GM06990 (cell line): ENCODE measurements at places on chromosomes 11 and 22.
A peak's percentile ranks its signal among the peaks of the same experiment; 100 is the strongest.

DNA sequence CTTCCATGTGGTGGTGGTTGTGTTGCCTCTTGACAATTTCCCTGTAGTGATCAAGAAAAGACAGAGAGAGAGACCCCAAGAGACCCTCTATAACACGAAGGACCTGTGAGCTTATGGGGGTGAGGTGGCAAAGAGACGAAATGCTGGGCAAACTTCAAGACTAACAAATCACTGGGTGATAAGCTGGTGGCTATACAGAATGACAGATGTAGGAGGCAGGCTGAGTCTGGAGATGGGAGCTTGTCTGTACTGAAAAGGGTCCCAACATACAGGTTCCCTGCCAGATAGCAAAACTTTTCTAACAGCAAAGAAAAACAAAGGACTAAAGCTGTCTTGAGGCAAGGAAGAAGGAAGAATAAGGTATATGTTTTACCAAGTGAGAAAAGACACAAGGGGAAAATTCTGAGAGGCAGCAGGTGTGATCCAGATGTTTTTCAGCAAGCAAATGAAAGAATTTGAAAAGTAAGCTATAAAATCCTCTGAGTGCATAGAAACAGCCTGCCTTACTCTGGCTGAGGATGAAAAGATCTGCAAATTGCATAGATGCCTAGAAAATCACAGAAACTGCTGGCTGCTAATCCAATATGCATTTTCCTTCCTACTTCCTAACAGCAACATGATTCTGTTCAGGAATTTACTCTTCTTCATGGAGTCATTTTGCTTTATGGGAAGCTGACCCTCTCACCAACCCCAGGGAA, 21.9 kb upstream of the LYVE1 start:
- no peak for DNase-seq

DNA sequence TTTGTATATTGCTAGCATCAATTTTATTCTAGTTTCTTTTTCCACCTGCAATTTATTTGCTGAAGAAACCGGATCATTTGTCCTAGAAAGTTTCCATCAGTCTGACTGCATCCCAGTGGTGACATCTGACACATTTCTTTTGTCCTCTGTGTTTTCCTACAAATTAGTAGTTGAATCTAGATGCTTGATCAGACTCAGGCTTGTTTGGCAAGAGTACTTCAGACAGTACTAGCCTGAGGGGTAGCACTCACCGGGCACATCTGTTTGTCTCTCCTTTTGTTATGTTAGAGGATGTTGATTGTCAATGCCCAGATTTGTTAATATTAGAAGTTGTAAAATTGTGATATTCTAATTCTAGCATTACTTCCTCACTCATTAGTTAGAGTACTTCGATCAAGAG, 204.8 kb downstream of the SWAP70 start:
- no peak for DNase-seq

- no peak for DNase-seq
Observed at GRCh38 chr22:38071421-38072321, 12.3 kb downstream of the SLC16A8 start.

- DNase-seq = no peak
Observed at GRCh38 chr22:24836282-24836681, 30.3 kb downstream of the SGSM1 start.

DNA sequence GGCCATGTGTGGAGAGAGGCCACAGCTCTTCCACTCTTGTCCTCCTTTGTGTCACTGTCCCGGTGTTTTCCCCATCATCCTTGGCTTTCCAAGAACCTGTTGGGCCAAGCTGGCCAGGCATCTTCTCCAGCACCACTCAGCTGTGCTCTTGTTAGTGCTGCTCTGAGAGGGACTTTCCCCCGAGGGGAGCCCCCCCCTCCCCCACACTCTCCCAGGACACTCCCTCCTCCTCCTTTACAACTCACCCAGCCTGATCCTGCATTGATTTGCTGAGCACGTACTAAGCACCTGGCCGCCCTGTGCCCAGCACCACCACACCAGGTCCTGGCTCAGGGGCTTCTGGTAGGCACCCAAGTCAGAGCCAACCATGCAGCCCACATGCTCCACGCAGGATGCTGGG, 13.2 kb downstream of the TP53AIP1 start:
- DNase-seq = no peak

DNA sequence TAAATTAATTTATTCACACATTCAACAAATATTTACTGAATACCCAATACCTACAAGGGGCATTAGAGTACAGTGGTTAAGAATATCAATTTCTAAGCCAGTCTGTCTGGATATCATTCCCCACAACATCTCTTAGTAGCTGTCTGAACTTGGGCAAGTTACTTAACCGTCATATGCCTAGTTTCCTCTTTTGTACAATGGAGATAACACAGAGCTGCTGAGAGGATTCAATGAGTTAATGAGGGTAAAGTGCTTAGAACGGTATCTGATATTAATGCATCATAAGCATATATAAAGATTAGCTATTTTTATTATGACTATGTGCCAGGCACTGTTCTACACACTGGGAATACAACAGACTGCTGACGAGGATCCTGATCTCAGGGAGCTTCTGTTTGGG, 116.4 kb downstream of the APOL5 start:
- DNase-seq = no peak

DNA sequence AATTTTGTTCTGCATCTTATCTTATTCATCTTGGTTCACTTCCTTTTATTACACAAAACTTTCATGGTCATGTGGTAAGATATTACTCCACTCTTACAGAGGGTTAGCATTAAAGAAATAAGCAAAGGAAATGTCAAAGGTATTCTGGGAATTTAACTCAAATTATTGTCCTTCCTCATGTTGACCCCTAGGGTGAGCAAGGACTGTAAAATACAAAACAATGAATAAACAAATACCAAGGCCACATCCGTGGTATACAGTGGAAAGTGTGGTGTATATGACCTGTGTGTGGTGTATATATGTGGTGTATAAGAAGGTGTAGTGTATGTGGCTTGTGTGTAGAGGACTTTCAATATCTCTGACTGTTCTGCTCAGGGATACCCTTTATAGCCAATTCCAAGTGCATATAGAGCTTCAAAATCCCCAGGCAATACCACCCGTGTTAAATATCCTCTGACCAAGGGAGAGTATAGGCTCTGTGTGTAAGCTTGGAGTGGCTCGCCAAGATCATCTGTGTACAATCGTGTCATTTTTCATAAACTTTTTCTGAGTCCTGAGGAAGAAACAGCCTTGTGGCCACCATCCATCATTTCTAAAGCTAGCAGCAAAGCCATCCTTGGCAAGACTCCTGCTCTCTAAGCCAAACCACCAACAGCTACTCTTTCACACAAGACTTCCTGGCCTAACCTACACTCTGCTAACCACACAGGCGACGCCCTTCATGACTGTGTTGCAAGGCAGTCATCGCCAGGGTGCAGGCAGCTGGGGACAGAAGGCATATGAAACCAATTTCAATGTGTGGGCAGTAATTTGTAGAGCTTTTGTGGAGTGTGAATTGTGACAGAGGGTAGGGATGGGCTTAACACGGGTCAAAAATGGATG, 548.0 kb downstream of the ETS1 start:
- DNase-seq = no peak

DNA sequence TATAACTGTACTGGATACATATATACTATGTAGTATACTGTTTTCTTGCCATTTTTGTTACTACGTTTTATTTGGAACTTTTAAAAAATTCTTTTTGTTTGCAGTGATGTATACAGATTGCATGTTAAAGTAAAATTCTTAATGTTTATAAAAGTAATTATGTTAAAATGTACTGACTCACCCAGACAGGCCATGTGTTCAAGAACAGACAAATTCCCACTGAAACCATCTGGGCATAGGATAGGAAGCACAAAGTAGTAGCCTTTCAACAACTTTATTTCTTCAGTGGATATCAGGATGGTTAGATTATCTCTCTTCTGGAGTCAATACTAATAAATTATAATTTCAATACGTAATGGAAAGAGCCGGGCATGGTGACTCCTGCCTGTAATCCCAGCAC, 19.8 kb downstream of the PRMT3 start:
- DNase-seq = no peak

DNA sequence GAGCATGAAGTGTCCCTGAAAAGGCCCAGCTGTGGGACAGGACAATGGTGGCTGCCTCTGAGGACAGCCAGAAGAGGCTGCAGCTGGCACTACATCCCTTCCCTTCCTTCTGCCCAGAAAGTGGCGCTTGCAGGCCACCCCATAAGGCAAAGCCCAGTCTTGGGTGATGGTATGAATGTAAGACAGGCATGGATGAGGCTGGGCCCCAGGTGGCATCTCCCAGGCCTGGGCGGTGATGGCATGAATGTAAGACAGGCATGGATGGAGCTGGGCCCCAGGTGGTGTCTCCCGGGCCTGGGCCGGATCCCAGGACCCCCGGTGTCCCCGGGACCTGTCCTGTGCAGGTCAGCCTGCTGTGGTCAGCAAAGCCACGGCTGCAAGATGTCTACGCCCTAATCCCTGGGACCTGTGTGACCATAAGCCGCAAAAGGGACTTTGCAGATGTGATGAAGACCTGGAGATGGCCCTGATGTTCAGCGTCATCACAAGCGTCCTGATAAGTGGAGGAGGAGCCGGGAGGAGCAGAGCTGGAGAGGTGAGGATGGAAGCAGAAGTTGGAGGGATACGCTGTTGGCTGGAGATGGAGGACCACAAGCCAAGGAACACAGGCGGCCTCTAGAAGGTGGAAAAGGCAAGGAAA, 181.1 kb downstream of the CTTN start:
- DNase-seq = no peak

DNA sequence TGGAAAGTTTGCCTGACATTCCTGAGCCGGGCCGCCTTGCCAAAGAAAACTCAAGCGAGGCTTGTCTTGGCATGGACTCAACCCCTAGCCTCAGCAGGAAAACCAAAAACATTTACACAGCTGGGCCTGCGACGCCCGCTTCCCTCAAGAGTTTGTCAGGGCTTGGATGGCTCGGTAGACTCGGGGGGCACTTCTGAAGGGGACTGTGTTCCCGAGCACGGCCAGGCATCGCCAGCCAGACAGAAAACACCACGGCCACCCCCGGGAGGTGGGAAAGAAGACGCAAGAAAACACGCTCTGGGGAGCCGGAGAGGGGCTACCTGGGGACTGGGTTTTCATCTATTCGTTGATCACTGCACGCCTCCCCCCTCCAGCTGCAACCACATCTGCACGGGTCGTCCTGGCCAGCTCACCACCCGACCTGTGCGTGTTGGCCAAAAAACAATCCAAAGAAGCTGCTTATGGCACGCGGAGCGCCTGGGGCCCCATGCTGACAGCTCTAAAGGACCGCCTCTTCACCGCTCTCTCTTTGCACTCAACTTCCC, 380.7 kb downstream of the MN1 start:
- no peak for DNase-seq

DNA sequence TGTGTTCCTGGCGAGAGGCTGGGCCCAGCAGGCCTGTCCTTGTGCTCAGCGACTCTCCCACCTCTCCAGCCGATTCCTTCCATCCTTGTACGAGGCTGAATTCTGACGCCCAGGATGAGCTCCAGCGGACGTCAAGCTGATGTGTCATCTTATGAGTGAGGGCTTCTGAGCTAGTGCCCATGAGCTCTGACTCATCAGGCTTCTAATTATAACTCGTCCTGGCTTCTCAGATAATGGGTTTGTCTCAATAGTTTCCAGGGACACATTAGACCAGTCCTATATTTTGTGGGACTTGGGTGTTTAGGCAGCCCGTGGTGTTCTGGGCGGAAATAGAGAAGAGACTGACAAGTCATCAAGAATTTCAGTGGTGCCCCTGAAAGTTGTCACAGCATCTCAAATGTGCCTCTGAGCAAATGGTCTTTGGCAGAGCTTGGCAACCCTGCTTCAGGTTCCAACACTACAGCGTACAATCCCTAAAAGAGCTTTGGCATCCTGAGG, 108.2 kb upstream of the CD44 start:
- DNase-seq = peak; percentile 34

DNA sequence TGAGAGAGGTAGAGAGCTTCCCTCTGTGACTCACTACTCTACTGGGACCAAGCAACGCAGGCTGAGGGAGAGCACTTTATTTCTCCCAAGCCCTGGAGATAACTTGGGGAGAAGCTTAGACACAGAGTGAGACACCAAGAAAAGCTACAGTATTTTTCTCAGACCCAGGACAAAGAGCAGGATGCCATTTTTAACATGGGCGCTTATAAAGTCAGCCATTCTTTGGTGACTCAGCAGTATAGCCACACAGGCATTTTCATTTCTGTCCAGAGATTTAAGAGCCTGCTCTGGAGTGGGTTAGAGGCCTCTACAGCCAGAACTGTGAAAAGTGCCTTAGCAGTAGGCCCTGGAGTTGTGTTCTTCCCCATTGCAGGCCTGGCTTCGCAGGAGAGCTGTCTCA, 55.0 kb upstream of the GLYAT start:
- no peak for DNase-seq

GRCh38 chr22:17784776-17785175, 10.5 kb upstream of the BID start:
- DNase-seq = no peak

DNA sequence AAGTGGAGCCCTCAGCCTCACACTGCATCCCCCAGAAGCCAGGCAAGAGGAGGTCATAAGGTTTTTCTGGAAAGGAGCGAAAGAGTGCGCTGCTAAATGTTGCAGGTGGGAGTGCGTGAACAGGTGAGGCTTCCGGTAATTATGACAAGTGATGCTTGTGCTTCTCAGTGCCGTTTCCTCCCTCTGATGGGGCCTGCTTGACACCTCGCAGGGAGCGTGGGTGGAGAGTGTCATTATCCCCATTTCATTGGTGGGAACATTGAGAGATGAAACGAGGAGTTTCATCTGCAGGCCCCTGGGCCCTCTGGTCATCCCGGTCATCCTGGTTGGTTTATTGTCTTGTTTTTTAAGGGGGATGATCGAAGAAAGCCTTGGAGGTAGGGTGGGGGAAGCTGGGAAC, 57.5 kb downstream of the BCR start:
- DNase-seq = no peak

- no peak for DNase-seq
Observed at GRCh38 chr11:13761716-13762115, 93.2 kb downstream of the FAR1 start.

- DNase-seq = peak; percentile 89
Observed at GRCh38 chr22:38793721-38794466, at the start of gene DNAL4. Gene DNAL4 (minus strand): TSS chr22:38794143. CDS start chr22:38782731, 11,412 bp downstream.

DNA sequence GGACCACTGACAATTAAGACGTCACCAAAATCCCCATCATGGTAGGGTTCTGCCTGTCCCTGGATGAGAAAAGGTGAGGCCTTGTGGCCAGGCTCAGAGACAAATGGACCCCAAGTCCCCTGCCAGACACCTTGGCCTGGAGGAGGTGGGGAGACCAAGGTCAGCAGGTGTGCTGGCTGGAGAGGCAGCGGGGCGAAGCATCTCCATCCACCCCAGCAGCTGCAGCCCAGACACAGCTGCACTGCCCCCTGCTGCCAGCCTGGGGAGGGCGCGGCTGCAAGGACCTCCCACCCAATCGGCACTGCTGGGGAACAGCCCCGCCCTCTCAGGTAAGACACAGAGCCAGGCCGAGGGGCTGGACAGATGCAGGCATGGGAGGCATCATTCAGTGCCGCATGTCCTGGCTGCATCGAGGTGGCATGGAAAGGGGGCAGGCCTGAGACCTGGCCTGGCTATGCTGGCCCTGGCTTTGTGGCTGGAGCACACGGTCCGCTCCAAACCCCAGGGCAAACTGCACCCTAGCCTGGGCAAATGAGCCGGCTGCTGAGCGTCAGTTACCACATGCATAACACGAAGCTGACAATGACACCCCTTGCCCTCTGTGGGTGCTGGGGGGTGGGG, 12.2 kb upstream of the MFNG start:
- DNase-seq = peak; percentile 70

GRCh38 chr11:61836193-61836592, 8.1 kb downstream of the FADS2 start:
- no peak for DNase-seq

- no peak for DNase-seq
Observed at GRCh38 chr22:23755711-23756110, 1.5 kb upstream of the VPREB3 start.

GRCh38 chr11:23021287-23021863, 161.1 kb upstream of the CCDC179 start:
- DNase-seq = no peak

GRCh38 chr22:44799077-44799945, 46.9 kb downstream of the ARHGAP8 start:
- DNase-seq = no peak
